ENCODE measurements at places on chromosomes 12 and 14. TPM values are rescaled to one million over a fixed set of nuclear protein-coding genes. Genes with fewer than 3 reads are reported as not detected.

Gene SIX6
- not detected for total RNA-seq

Gene RNU6-7
- total RNA-seq = not detected

Gene BCL2L14
- total RNA-seq = not detected

Gene C12orf56
- total RNA-seq = not detected

Gene LGALS3
- total RNA-seq = 601 TPM

Gene TAS2R13
- not detected for total RNA-seq

Gene SMCO2
- not detected for total RNA-seq

Gene SYNE2
- total RNA-seq = 19.1 TPM

Gene WSCD2
- not detected for total RNA-seq

Gene ZNF891
- total RNA-seq = 0.54 TPM

Gene INHBC
- total RNA-seq = not detected

Gene MGAT4C
- not detected for total RNA-seq
